ENCODE measurements at places on chromosomes 5 and 9.

- H3K4me1 ChIP-seq, result peaks cover 23% of the 10 kb centered on the region
- H3K27me3 ChIP-seq, result no peaks in the 10 kb centered on the region
- peak overlapping the region; percentile 89 for H3K4me3 ChIP-seq
- no peak for DNase-seq
- H3K36me3 ChIP-seq, result peaks cover 12% of the 10 kb centered on the region
Measured at GRCh38 chr5:73564018-73564417, 1.4 kb downstream of the ANKRA2 start.

- no peaks in the 10 kb centered on the region for H3K36me3 ChIP-seq
- peaks cover 2% of the 10 kb centered on the region for H3K27me3 ChIP-seq
- H3K4me1 ChIP-seq, result no peaks in the 10 kb centered on the region
- no peak for DNase-seq
- H3K4me3 ChIP-seq, result no peak overlapping the region
Measured at GRCh38 chr9:98964911-98965336, 21.2 kb downstream of the COL15A1 start.

- no peak overlapping the region for H3K4me3 ChIP-seq
- H3K27me3 ChIP-seq, result no peaks in the 10 kb centered on the region
- no peak overlapping the region for H3K27ac ChIP-seq
- peaks cover 28% of the 10 kb centered on the region for H3K4me1 ChIP-seq
- H3K36me3 ChIP-seq, result peaks cover 3% of the 10 kb centered on the region
Measured at GRCh38 chr5:95921501-95921900, 40.1 kb downstream of the ELL2 start.

GRCh38 chr9:29068461-29068860 is 1495.2 kb upstream of the C9orf72 start:
- no peak overlapping the region for H3K4me3 ChIP-seq
- H3K4me1 ChIP-seq, result no peaks in the 10 kb centered on the region

- no peak overlapping the region for H3K27ac ChIP-seq
- H3K27me3 ChIP-seq, result no peaks in the 10 kb centered on the region
- peaks cover 6% of the 10 kb centered on the region for H3K36me3 ChIP-seq
Measured at GRCh38 chr5:151724360-151724759, 34.1 kb downstream of the ATOX1 start.

DNA sequence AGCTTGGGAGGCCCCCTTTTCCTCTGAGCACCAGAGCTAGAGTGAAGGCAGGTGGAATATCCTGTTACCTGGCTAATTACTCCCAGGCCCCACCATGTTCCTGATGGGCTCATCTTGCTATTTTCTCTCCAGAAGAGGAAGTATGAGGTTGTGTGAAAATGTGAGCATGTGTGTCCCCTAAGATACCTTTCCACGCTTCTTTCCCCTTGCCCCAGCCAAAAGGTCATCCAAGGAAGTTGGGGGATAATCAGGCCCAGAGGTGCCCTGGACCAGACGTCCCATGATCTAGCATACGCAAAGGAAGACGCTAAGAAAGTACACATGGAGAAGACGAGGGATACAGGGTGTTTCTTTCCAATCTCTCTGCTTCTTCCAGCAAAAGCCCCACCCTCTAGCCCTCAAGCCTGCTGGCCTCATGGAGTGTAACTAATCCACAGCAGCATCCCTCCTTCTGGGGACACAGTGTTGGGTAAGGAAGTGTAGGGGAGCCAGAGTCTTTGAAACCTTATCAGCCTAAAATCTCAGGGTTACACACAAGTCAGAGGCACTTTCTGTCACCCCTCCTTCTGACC is 115.3 kb downstream of the SLC1A3 start:
- no peak for DNase-seq
- H3K27me3 ChIP-seq, result no peaks in the 10 kb centered on the region
- H3K4me3 ChIP-seq, result no peak overlapping the region

GRCh38 chr9:125845271-125845808 is 98.2 kb downstream of the PBX3 start:
- no peak for DNase-seq
- H3K27me3 ChIP-seq, result no peaks in the 10 kb centered on the region
- peaks cover 6% of the 10 kb centered on the region for H3K36me3 ChIP-seq
- no peak overlapping the region for H3K27ac ChIP-seq

GRCh38 chr5:133531594-133531993 is 80.7 kb downstream of the FSTL4 start:
- H3K4me1 ChIP-seq, result no peaks in the 10 kb centered on the region
- no peaks in the 10 kb centered on the region for H3K36me3 ChIP-seq
- no peak for DNase-seq

DNA sequence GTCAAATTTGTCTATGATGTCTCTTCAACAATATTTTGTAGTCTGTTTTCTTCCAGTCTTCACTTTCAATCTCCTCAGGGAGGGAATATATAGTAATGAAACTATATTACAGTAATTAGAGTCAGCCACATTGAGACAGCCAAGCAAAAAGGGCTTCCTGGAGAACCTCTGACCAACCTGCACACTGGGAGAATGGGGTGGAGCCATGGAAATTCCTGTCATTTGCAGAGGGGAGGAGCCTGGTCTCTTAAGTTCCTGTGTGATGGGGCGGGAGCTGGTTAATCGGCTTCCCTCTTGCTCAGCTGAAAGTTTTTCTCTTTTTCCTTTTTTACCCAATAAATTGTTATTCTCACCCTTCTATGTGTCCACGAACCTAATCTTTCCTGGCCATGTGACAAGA is 1220.0 kb downstream of the PTPRD start:
- DNase-seq, result no peak
- no peaks in the 10 kb centered on the region for H3K27me3 ChIP-seq
- no peaks in the 10 kb centered on the region for H3K4me1 ChIP-seq
- H3K4me3 ChIP-seq, result no peak overlapping the region

DNA sequence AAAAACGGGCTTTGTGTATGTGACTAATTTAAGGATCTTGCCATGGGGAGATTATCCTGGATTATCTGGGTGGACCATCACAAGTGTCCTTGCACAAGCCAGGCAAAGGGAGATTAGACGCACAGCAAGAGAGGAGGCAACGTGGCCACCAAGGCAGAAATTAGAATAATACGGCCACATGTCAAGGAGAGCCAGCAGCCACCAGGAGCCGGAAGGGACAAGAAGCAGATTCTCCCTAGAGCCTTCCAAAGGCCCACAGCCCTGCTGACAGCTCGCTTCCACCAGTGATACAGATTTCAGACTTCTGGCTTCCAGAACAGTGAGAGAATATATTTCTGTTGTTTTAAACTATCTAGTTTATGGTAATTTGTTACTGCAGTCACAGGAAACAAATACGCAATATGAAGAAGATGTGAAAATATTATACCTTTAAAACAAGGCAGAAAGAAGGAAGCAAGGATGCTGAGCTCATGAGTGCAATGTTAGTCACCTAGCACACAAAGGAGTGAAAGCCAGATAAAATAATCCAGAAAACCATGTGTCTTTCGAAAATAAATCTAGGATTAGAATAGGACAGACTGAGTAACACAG is 28.7 kb upstream of the F2RL1 start:
- no peaks in the 10 kb centered on the region for H3K4me1 ChIP-seq
- no peak overlapping the region for H3K27ac ChIP-seq
- no peak for DNase-seq
- H3K27me3 ChIP-seq, result peaks cover 2% of the 10 kb centered on the region
- no peaks in the 10 kb centered on the region for H3K36me3 ChIP-seq

- no peak overlapping the region for H3K4me3 ChIP-seq
- no peaks in the 10 kb centered on the region for H3K36me3 ChIP-seq
- no peak for DNase-seq
- peaks cover 6% of the 10 kb centered on the region for H3K27me3 ChIP-seq
Measured at GRCh38 chr9:18756712-18757125, 276.3 kb downstream of the SAXO1 start.

DNA sequence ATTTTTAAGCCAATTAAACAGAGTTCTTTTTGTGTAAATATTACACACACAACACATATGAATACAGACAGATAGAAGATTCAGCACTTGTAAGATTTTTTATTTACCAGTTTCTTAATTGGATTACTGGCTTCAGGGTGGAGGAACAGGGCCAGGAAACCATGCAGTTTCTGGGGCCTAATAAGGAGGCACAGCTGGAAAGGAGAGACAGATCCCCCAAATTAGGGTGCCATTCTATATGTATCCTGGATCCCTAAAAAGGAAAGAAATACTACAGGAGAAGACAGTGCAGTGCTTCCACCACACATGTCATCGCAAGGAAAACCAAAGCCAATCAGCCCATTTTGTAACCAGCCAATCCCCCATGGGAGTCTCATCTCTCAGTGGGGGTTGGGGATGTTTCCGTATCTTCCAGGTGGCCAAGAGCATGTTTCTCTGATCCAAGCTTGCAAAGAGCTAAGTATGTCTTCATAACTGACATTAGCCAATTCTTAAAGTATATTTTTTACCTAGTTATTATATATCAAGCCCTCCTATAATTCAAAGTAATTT is 15.8 kb upstream of the ABO start:
- H3K27ac ChIP-seq, result no peak overlapping the region
- peaks cover 4% of the 10 kb centered on the region for H3K36me3 ChIP-seq
- DNase-seq, result no peak
- peaks cover 21% of the 10 kb centered on the region for H3K27me3 ChIP-seq

- H3K27me3 ChIP-seq, result no peaks in the 10 kb centered on the region
- peak overlapping the region; percentile 49 for H3K27ac ChIP-seq
- H3K4me3 ChIP-seq, result no peak overlapping the region
- DNase-seq, result peak; percentile 30
- peaks cover 15% of the 10 kb centered on the region for H3K4me1 ChIP-seq
- no peaks in the 10 kb centered on the region for H3K36me3 ChIP-seq
Measured at GRCh38 chr5:139251281-139251687, 42.3 kb upstream of the MATR3 start.

- no peaks in the 10 kb centered on the region for H3K27me3 ChIP-seq
- H3K4me3 ChIP-seq, result no peak overlapping the region
- H3K36me3 ChIP-seq, result no peaks in the 10 kb centered on the region
- H3K4me1 ChIP-seq, result no peaks in the 10 kb centered on the region
- no peak for DNase-seq
- no peak overlapping the region for H3K27ac ChIP-seq
Measured at GRCh38 chr5:16082053-16082452, 97.5 kb downstream of the MARCHF11 start.

DNA sequence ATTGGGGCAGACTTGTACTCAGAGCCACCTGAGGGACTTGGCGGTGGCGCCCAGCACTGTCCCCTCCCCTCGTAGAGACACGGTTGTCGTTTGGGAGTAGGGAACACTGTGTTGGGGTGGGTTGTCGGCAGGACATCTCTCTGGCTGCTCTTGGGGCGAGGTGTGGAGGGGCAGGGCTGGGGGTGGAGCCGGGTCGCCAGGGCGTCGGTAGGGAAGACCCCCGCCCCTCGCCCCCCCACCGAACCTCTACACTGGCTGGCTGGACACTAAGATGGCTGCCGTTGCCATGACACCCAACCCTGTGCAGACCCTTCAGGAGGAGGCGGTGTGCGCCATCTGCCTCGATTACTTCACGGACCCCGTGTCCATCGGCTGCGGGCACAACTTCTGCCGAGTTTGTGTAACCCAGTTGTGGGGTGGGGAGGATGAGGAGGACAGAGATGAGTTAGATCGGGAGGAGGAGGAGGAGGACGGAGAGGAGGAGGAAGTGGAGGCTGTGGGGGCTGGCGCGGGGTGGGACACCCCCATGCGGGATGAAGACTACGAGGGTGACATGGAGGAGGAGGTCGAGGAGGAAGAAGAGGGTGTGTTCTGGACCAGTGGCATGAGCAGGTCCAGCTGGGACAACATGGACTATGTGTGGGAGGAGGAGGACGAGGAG is 778 bp downstream of the TRIM41 start:
- H3K27me3 ChIP-seq, result peaks cover 3% of the 10 kb centered on the region
- peak overlapping the region; percentile 99 for H3K27ac ChIP-seq
- H3K4me1 ChIP-seq, result peaks cover 50% of the 10 kb centered on the region
- H3K4me3 ChIP-seq, result peak overlapping the region; percentile 87
- peaks cover 7% of the 10 kb centered on the region for H3K36me3 ChIP-seq
- no peak for DNase-seq

GRCh38 chr9:35856206-35856605 is 14.0 kb downstream of the OR13J1 start:
- DNase-seq, result no peak
- no peaks in the 10 kb centered on the region for H3K4me1 ChIP-seq
- no peak overlapping the region for H3K4me3 ChIP-seq

Measured in activated naive CD8-positive, alpha-beta T cell treated with anti-CD3 and anti-CD28 coated beads, Interleukin-2, amount 10 ng/mL, durations not matched to agents 7 days and 5 days (primary cell).